Umbilical cord (tissue), 2 donors: ENCODE measurements at places on chromosomes 6 and 20.

DNA sequence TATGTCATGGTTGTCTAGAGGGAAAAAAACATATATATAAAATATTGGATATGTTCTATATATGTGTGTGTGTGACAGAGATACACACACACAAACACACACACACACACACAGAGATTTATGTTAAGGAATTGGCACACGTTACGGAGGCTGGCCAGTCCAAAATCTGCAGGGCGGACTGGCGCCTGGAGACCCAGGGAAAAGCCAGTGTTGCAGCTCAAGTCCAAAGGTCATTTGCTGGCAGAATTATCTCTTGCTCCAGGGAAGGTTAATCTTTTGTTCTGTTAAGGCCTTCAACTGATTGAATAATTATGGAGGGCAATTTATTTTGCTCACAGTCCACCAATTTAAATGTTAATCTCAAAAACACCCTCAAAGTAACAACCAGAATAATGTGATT lies 37.5 kb upstream of the PDE7B start:
- DNase-seq, result no peak

GRCh38 chr6:16345449-16346330 lies 107.3 kb downstream of the GMPR start:
- DNase-seq, result peak; percentile 52

DNA sequence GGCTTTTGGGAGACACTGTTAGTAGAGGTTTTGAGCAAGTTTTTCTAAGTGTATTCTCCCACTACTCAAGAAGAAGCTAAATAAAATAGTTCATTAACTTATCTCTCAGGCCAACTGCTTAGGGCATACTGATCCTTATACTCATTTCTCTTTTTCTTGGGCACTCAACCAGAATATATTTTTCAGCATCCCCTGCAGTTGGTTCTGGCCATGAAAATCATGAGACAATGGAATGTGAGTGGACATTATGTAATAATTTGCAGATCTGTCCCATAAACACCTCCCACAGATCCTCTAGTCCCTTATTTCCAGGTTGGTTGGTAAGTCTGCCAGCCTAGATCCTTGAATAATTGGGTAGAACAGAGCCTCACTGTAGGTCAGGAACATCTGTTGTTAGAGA lies 136.7 kb downstream of the AIG1 start:
- DNase-seq, result no peak

GRCh38 chr6:11378639-11379038 lies 146.2 kb upstream of the NEDD9 start:
- no peak for DNase-seq

DNA sequence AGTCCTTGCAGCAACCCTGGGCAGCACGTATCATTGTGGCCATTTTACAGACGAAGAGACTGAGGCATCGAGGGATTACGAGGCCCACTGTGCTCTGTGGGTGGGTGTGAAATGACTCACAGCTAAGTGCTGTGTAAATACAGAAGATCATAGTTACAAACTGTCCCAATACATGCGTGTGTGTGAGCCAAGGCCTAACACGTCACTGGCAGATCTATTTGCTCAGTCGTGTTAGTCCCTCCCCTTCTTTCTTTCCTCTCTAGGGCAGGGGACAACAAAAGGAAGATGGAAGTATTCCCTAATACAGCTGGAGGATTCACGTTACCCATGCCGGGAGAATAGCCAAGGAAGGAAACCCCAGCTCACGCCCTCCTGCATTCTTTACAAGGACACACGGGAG lies 175.9 kb downstream of the CDC5L start:
- DNase-seq, result no peak

DNA sequence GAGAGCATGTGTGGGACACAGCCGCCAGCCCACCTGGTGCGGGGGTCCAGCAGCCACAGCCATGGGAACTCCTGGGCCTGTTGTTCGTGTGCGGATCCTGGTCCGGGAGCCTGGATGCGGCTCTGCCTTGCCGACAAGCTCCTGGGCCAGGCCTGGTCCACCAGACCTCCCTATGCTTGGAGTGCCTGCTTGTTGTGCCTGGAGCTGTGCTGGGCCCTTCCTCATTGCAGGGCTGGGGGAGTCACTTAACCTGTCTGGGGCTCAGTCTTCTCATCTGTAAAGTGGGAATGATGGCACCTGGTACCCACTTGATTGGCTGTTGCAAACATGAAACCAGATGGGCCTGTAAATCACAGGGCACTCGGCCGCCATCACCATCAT lies 2.6 kb upstream of the OSBPL2 start:
- no peak for DNase-seq

GRCh38 chr6:148374040-148374774 lies 31.6 kb downstream of the SASH1 start:
- no peak for DNase-seq

DNA sequence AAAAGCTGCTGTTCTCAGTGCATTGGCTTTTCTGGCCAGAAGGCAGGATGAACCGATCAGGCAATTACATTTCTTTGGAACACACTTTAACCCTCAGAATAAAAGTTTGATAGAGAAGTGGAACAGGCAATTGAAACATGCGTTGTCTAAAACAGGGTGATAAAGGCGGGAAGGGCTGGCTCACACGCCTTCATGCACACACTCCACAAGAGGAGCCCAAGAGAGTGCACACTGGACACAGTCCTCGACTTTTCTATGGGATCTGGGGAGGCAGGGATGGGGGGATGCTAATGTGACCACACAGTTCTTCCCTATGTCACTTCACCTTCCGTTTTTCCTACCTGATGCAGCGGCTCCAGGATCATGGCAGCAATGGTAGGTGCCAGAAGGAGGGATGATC lies 30.9 kb upstream of the TUBB2A start:
- no peak for DNase-seq

- no peak for DNase-seq
Observed at GRCh38 chr20:14449323-14449722, 111.9 kb upstream of the FLRT3 start.

DNA sequence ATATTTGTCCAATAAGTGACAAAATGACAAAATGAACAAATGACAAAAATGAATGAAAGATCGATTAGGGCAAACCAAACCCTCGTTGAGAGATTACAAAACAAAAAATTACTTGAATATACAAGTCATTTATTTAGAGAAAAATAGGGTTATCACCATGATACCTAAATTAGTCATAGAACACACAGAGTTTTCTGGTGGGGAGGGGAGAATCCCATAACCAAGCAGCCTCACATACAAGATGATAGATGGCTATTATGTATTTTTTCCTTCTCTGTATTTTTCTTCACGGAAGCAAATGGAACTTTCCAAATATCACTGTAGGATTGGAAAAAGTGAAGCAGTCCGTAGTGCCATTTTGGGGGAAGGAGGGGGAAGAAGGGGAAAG lies 28.5 kb upstream of the BMP6 start:
- DNase-seq, result peak; percentile 12

DNA sequence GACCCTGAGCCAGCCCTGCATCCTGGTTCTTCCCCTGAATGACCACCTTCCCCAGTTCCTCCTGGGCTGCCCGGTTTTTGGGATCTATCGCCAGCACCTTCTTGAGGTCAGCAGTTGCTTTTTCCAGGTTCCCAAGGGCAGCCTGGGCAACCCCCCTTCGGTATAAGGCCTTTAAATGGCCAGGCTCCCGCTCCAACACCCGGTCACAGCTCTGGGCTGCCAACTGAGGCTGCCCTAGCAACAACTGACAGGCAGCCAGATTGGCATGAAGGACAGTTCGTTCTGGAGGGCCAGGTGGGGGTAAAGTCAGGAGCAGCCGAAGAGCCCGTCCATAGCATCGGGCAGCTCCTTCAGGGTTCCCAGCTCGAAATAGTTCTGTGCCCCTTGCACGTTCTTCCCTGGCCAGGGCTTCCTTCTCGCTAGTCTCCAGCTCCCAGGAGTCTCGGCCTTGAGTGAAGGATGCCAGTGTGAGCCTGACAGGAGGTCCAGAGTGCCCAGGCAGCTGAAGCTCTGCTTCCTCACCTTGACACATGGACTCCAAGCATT lies 778 bp upstream of the ATF6B start:
- DNase-seq, result no peak

- DNase-seq, result no peak
Observed at GRCh38 chr6:132933090-132933489, 118.7 kb downstream of the RPS12 start.

- no peak for DNase-seq
Observed at GRCh38 chr6:1143655-1144054, 168.2 kb upstream of the FOXQ1 start.

- DNase-seq, result no peak
Observed at GRCh38 chr6:120872262-120872578, 462.1 kb downstream of the TBC1D32 start.

DNA sequence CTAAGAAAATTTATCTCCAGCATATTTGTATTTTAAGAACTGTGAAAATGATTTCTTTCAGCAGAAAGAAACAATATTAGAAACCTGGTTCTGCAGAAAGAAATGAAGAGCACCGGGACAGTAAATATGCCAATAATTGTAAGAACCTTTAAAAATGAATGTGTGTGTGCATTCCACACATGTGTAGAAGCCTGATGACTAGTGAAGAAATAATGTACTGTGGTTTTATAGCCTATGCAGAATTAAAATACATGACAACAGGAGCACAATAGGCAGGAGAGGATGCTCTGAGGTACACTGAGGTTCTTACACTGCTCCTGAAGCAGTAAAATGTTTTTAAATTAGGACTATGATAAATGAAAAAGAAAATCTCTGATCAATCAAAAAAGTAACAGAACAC lies 48.9 kb downstream of the SNX14 start:
- no peak for DNase-seq

- no peak for DNase-seq
Observed at GRCh38 chr6:53979468-53980067, 131.7 kb upstream of the MLIP start.
